ENCODE measurements at places on chromosomes 5 and 9.

- no peak for DNase-seq
Observed at GRCh38 chr9:14547245-14548060, 145.8 kb downstream of the ZDHHC21 start.

GRCh38 chr5:139861021-139861888 is 65.6 kb downstream of the PSD2 start:
- DNase-seq: no peak

GRCh38 chr5:31671339-31671741 is 32.4 kb downstream of the PDZD2 start:
- no peak for DNase-seq

- no peak for DNase-seq
Observed at GRCh38 chr9:92963831-92964606, 16.7 kb downstream of the FGD3 start.

DNA sequence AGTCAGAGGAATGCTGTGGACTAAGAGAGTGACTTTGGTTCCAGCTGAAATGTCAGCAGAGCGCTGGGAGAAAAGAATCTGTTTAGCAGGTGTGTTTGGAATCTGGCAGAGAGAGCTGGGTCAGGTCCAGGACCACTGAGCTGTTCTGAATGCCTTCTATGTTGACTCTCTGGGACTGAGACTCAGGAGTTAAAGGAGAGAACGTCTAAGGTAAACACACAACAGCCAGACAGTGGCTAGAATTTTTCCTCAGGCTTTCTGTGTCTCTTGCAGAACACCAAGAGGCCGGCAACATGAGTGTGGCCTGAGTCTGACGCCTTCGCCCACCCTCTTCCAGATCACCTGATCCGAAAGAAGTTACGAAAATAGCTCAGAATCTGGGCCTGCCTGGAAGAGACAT is 107.2 kb upstream of the ZNF462 start:
- no peak for DNase-seq

GRCh38 chr9:90308691-90309090 is 333.9 kb downstream of the DIRAS2 start:
- no peak for DNase-seq

DNA sequence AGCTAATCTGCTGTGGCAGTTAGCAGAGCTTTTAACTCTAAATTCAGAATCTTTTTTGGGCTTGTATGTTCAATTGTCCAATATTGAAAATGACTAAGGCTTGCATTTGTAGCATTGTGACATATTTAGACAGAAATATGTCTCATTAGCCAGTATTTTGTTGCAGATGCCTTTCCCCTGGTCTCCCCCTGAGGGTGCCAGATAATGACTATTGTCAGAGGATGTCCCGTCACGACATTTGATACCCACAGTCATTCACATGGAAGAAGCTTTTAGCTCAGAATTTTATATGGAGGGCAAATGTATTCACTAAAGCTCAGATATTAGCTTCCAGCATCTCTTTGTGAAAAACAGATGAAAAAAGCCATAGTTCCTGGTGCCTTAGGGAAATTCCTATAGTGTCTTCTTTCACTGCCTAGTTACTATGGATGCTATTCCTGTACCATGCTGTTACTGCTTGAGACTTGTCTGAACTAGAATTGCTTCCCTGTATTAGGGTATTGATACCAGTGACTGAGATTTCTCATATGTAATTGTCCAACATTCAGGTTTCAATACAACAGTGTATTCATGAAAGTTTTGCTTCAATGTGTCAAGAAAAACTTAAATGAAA is 96.2 kb downstream of the CCDC192 start:
- no peak for DNase-seq

DNA sequence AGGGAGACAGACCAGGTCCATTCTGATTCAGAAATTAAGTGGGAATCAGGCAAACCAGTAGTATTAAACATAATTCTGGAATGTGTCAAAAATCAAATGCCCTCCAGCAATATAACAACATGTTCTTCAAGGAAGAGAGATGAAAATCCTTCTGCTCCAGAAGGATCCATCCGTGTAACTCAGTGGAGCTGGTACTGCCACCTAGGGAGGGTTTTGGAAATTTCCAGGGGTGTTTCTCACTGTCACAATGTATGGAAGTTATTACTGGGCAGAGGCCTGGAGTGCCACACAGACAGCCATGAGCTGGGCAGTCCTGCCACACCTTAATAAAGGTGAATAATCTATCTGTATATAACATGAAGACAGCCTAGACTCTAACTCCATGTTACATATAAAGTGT is 87.5 kb downstream of the TTLL11 start:
- no peak for DNase-seq

GRCh38 chr5:14450018-14450524 is 131.5 kb upstream of the OTULINL start:
- no peak for DNase-seq

DNA sequence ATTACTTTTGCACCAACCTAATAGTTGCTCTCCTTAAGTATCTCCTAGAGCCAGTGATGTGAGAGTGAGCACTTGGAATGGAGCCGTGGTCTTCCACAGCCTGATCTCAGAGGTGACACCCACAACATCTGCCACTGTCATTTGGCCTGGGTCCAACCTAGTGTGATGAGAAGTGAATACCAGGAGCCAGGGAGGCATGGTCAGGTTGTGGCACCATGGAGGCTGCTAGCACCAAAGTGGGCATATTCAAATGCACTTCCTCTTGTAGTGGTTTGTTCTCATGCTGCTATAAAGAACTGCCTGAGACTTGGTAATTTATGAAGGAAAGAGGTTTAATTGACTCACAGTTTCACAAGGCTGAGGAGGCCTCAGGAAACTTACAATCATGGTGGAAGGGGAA is 22.6 kb upstream of the CEP72 start:
- no peak for DNase-seq

- DNase-seq: no peak
Observed at GRCh38 chr9:127858041-127858512, 3.6 kb upstream of the ENG start.

- DNase-seq: no peak
Observed at GRCh38 chr9:89522261-89522958, 24.5 kb upstream of the SEMA4D start.

GRCh38 chr5:105689596-105689995 is 1981.1 kb downstream of the EFNA5 start:
- DNase-seq: no peak

- DNase-seq: no peak
Observed at GRCh38 chr5:136242136-136242535, 49.2 kb upstream of the SMIM32 start.

DNA sequence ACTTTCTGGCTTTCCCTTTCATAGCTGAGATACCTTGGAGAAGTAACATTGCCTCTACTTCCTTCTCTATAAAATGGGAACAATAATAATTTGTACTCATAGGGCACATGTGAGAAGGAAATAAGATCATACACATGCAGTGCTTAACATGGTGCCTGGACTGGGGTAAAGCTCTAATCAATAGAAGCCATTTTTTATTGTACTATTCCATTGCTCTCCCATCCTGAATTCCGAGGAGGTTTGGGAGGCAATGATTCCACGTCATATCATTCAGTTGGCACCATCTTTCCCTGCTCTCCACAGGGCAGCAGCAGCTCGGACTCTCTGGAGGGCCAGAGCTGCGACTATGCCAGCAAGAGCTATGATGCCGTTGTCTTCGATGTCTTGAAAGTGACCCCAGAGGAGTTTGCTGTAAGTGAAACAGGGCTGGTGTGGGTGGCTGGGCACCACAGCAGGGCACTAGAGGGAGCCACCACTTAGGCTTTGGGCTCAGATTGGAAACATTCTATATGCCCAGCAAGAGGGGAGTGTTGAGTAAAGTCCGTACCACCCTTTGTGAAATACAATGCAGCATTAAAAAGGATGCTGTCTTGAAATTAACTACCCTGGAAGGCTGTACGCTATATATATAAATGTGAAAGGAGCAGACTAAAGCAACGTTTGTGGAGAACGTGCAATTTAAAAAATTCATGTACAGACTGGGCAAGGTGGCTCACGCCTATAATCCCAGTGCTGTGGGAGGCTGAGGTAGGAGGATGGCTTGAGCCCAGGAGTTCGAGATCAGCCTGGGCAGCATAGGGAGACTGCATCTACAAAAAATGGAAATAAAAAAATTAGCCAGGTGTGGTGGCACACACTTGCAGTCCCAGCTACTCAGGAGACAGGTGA is 51.2 kb downstream of the RALGPS1 start:
- no peak for DNase-seq

GRCh38 chr5:127367946-127368465 is 77.4 kb downstream of the MEGF10 start:
- no peak for DNase-seq

GRCh38 chr5:74326571-74327338 is 313.8 kb downstream of the ENC1 start:
- DNase-seq: peak; percentile 44

- DNase-seq: no peak
Observed at GRCh38 chr5:169700611-169701010, 63.5 kb downstream of the DOCK2 start.

DNA sequence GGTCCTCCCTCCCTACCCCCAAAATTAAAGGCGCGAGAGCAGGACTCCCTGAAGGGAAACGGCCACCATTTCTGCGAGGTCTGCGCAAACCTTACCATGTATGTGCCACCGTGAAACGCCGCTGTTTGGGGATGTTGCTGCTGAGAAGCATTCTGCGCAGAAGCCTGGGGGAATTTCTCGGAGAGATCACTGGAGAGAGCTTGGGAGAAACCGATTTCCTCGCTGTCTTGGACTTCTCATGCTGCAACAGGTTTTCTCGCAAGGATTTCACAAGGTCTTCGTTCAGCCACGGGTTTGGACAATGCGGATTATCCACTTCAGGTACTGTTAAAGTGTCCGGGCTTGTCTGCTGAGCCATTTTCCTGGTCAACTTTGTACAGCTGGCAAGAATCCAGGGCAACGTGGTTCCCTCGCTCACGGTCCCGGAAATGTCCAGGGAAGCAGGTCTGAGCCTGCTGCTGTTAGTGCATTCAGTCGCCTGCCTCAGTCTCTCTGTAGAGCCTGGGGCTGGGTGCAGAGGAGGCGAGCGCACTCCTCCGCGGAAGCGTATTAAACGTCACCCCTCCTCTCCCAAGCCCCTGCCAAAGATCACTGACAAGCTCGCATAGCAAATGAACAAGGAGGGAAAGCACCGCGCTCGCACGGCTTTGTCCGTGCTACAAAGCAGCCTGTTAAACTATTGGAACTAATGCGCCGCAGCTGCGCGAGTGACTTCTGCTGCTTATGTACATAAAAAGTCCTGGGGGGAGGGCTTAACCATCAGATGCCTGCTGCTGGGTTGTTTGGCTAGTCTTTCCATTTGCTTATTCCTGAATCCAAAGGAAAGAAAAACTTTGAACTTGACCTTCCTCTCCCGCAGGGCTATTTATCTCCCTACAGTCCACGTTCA is 125.1 kb downstream of the PDE4D start:
- peak; percentile 83 for DNase-seq

DNA sequence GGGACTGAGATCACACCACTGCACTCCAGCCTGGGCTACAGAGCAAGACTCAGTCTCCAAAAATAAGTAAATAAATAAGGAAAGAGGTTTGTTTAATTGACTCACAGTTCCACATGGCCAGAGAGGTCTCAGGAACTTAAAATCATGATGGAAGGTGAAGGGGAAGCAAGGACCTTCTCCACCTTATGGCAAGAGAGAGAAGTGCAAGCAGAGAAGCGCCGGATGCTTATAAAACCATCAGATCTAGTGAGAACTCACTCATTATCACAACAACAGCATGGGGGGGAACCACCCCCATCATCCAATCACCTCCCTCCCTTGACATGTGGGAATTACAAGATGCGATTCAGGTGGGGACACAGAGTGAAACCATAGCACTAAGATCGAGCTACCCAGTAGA is 22.8 kb upstream of the RGMB start:
- DNase-seq: no peak

GRCh38 chr5:43231977-43232376 is 40.0 kb downstream of the NIM1K start:
- no peak for DNase-seq

GRCh38 chr5:168424594-168425323 is 61.5 kb upstream of the RARS1 start:
- DNase-seq: no peak

DNA sequence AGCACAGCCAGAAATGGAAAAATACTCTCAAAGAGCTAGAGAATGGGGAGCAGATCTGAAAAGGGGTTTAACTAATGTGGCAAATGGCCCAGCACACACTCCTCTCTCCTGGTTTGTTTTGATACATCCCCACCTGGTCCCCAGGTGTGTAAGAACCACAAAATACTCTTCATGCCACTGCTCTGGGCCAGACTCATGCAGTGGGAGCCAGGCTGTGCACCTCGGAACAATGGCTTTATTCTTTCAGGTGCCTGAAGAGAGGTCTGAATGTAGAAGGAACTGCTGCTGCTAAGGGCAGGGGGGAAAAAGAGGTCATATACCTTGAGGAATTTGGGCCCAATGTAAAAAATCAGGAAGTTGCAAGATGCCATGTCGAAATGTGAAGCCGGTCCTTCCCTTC is 123.9 kb upstream of the ADAMTSL1 start:
- DNase-seq: no peak

GRCh38 chr5:39765366-39765765 is 340.6 kb upstream of the DAB2 start:
- DNase-seq: no peak

- no peak for DNase-seq
Observed at GRCh38 chr5:38533286-38534155, 22.9 kb downstream of the LIFR start.

- DNase-seq: no peak
Observed at GRCh38 chr9:126676685-126677143, 63.0 kb downstream of the LMX1B start.

GRCh38 chr9:101388507-101388993 is 3.7 kb upstream of the BAAT start:
- no peak for DNase-seq

- DNase-seq: no peak
Observed at GRCh38 chr5:123047706-123048105, 11.2 kb upstream of the PPIC start.

DNA sequence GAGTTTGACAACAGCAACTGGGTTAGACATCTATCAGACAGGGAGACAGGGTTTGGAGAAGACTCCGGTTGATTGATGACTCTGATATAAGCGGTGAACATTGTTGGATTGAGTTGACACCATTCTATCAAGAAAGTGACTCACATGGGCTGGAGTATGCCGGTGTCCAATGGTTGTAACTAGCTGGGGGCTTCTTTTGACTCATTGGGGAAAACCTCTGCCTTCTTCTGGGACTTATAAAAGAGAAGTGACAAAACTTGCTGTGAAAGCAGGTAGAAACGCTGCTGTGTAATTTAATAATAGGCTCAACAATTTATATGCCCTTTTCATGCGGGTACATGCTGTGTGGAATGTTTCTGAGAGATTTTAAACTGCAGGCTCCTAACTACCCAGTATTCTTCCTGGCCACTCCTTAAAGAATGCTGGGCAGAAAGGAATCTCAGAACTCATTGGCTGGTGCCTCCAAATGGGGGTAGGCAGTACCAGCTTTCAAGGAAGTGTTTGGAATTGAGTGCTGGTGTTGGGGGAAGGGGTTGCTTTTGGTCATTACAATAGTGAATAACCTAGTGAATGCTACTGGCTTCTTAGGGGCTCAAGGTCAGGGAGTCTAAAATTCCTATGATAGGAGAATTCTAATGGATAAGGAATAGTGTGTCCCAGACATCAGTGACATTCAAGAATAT is 43.9 kb downstream of the FYB1 start:
- DNase-seq: no peak

All from left renal cortex interstitium (tissue), 4 donors.